ENCODE measurements at places on chromosomes 3 and 15.

DNA sequence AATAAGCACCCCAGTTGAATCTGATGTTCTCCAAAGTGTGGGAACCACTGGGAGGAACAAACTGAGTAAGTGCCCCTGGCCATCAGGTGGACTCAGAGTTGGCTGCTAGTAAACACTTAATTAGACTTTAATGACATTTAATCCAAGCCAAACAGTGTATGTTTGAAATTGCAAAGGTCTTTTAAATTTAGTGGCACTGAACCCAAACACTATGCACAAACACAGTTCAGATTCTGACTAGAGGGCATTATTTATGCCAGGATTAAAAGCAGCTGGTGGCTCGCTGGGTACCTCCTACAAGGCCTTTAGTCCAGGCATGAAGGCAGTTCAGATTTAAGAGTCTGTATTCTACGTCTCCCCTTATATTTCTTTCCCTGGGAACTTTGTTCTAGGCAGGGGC, 264.8 kb downstream of the CLSTN2 start:
- DNase-seq: no peak

GRCh38 chr3:11307830-11308432, 35.7 kb downstream of the ATG7 start:
- no peak for DNase-seq

GRCh38 chr3:70359711-70360110, 47.3 kb upstream of the MDFIC2 start:
- no peak for DNase-seq

DNA sequence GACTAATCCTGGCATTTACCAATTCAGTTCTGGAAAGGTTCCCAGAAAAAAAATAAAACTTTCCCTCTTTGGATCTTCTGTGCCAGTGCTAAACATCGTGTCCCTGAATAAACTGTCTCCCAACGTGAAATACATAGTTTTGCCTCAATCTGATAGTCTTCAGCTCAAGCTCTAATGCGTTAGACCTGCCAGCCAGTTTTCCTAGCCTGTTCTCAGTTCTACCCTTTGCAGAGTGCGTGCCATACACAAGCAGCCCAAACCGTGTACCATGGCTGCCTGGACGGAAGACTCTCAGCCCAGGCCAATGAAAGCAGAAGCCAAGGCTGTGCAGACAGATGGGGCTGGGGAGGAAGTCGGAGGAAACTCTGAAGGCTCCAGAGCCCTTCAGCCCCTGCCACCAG, 11.4 kb upstream of the OCA2 start:
- DNase-seq: no peak

GRCh38 chr15:64731805-64732151, 43.6 kb downstream of the RBPMS2 start:
- no peak for DNase-seq

DNA sequence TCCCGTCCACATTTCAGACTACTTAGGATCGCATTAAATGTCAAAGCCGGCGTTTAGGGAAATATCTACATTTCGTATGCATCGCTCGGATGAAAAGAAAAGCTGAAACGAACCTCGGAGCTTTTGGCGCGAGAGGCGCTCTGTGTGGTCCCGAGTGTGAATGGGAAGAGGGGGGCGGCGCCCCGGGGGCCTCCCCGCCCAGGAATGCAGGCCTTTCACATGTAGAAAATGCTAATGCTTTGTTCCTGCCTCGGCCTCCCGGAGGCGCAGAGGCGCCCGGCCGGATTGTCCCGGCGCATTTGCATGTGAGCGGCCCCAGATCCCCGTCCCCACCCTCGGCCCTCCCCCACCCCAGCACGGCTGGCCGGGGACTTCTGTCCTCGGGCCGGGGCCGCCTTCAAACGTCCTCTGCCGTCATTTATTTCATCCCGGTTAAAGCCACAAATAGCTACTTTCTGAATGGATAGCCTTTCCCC, 37.0 kb upstream of the TRIM71 start:
- peak; percentile 10 for DNase-seq

- DNase-seq: peak; percentile 87
Measured at GRCh38 chr3:33186524-33187367, 31.9 kb downstream of the SUSD5 start.

- no peak for DNase-seq
Measured at GRCh38 chr3:128296469-128297251, 143.4 kb downstream of the EEFSEC start.

DNA sequence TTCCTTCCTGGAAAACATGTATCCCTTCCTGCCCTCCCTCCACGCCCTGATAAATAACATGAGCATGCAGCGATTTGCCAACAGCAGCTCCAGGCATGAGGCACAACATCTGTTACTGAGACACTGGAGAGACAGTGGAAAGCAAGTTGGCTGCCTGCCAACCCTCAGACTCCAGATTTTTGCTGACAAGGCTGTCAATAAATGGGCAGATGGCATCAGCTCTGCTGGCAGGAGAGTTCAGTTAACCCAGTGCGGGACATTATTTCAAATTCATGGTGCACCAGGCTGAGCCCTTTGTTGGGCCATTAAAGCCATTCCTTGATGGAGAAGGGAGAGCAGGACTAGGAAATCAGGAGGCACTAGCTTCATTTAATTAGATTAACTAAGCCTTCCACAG, 293.3 kb downstream of the MEX3B start:
- DNase-seq: peak; percentile 5

DNA sequence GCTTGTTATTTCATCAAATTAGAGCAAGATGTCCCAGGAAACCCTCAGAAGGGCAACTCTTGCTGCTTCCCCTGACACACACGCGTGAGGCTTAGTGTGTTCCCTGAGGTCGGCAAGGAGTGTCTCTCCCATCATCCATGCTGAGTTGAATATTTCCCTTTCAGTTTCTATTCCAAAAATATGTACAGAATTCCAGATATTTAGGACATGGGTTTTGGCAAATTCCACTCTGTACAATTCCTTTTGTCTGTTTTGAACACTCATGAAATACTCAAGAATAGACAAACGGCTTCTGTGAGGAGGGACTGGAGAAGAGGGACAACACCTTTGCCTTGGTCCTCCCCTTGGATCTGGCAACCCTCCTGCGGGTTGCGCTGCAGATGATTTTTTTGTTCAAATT, 138.0 kb downstream of the DUT start:
- no peak for DNase-seq

GRCh38 chr15:99477791-99478471, 87.9 kb upstream of the MEF2A start:
- no peak for DNase-seq

DNA sequence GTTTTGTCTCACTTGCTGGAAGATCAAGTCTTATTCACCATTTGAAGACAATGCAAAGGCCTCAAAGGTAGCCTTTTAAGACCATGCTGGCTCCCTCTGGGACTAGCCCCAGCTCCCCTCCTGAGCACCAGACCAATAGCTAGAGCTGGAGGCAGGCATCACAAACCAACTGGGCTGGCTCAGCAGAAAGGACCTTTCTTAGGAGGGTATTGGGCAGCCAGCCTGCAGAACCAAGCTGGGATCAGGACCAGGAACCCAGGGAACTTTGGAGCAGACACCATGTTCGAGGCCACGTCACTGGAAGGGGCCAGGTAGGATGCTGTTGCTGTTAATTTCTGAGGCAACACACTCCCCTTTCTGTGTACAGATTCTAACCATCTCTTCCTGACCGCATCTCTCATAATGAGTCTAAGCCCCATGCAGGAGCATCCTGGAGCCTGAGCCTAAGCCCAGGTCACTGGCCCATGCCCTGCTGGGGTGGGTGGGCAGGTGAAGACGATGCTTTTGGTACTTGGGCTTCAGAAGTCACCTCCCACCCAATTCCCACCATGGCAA, 81.4 kb upstream of the KLF13 start:
- DNase-seq: no peak

DNA sequence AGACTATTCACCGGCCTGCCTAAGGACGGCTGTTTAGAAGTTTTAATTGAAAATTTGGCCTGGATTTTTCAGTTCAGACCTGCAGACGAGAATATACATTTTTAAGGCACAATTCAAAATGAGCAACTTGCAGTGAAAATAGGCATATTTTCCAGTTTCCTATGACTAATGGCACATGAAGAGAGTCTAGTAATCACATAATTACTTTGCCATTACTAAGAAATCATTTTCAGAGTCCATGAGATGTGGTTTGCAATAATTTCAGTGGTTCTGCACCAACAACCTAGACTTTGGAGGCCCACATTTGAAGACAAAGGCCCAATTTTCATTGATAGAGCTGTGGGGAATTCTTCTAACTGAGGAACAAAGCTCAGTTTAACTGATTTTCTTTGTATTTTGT, 205.3 kb downstream of the SOX2 start:
- no peak for DNase-seq

GRCh38 chr15:68298882-68299381, 21.4 kb downstream of the FEM1B start:
- DNase-seq: no peak

GRCh38 chr15:58864602-58865424, 68.7 kb downstream of the SLTM start:
- no peak for DNase-seq

GRCh38 chr3:164416491-164417222, 661.6 kb downstream of the SI start:
- peak; percentile 14 for DNase-seq

GRCh38 chr3:39125841-39126500, 18.5 kb downstream of the TTC21A start:
- DNase-seq: peak; percentile 51

GRCh38 chr3:44280631-44281030, 38.9 kb downstream of the TOPAZ1 start:
- DNase-seq: no peak

DNA sequence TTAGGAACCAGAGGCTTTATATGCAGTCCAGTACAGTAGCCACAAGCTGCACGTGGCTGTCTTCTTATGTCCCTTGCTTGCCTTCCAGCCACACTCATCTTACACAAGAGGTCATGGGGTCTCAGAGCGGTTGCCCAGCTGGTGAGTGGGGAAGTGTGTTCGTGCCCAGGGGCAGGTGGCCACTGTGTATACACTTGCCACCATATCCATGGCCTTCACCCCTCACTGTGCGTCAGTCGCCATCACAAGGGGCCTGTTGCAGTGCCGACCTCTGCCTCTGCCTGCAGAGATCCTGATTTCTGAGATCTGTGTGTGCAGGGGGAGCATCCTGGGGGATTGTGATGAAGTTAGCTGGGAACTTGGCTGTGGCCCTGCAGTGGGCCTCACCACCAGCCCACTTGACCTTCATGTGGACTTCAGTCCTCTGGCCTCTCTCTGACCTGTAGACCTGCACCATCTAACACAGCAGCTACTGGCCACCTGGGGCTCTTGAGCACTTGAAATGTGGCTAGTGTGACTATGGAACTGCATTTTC, 43.1 kb upstream of the SACM1L start:
- DNase-seq: no peak

DNA sequence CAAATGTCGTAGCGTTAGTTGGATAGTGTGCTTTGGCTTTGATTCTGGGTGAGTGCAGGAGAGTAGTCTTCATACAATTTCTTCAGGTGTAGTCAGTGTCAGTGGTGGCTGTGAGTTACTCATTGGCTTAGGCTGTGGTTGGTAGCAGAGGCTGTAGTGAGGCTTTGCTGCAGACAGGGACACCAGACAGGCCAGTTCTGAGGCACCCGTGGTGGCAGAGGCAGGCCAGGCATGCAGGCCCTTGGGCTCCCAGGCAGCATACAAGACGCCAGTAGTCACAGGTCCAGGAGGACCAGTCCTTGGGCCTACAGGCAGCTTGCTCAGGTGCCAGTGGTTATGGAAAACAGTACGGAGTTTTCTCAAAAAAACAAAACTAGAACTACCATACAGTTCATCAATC, 61.3 kb downstream of the DMXL2 start:
- no peak for DNase-seq

GRCh38 chr15:74812533-74812932, at the start of gene LMAN1L:
LMAN1L (plus strand) TSS chr15:74812835; CDS start chr15:74812855, 20 bp downstream.
- DNase-seq: no peak

DNA sequence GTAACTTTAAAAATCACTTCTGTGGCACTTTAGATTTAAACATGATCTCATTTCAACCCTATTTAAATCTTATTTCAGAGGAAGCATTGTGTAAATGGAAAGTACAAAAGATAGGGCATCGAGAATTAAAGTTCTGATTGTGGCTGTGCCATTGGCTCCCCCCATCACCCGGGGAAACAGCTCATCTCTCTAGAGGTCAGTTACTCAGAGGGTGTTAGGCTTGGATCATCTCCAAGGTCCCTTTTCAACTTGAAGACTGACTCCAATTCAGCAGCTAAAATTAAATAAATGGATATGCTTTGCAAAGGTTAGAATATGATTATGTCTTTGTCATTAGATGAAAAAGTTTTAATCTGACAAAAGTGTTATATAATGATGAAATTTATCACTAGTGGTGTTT, 20.1 kb downstream of the CADM2 start:
- DNase-seq: no peak

GRCh38 chr3:194440756-194441155, 41.7 kb upstream of the GP5 start:
- no peak for DNase-seq

- peak; percentile 30 for DNase-seq
Measured at GRCh38 chr3:176987901-176988650, 209.2 kb downstream of the TBL1XR1 start.

- no peak for DNase-seq
Measured at GRCh38 chr3:104429727-104430126, 937.0 kb upstream of the ALCAM start.

DNA sequence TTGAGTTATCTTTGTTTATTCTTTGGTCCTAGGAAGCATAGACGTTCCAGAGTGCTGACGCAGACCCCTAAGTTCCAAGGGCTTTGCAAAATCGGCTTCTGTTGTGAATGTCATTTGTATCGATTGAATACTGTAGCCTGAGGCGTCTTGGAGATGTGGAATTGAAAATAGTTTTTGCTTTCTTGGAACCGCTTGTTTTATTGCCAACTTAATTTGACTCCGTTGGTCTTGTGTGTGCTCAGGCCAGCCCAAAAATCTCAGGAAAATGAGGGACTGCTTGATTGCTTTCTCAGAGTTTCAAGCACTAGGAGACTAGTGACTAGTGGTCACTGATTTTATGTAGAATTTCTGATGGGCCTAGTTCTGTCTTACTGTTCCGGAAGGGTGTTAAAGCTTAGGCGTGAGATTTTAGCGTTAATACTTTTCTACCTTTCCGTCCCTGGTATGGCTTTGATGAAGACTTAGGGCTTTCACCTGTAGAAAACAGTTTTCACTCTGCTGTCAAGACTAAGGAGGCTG, 263 bp upstream of the UTS2B start:
- peak; percentile 66 for DNase-seq

- DNase-seq: no peak
Measured at GRCh38 chr3:40328374-40328773, 18.9 kb downstream of the EIF1B start.

- DNase-seq: peak; percentile 17
Measured at GRCh38 chr3:168061332-168061996, 34.3 kb downstream of the GOLIM4 start.

- no peak for DNase-seq
Measured at GRCh38 chr3:47613722-47614121, 35.1 kb upstream of the CSPG5 start.

- no peak for DNase-seq
Measured at GRCh38 chr3:115280506-115280905, 133.4 kb upstream of the ZBTB20 start.

GRCh38 chr3:128663151-128663550, 12.5 kb upstream of the RPN1 start:
- DNase-seq: no peak

GRCh38 chr3:185924375-185924774, 13.4 kb downstream of the TRA2B start:
- DNase-seq: no peak

- no peak for DNase-seq
Measured at GRCh38 chr3:177061369-177061768, 135.9 kb downstream of the TBL1XR1 start.

- no peak for DNase-seq
Measured at GRCh38 chr3:171979081-171979480, 60.3 kb upstream of the FNDC3B start.

GRCh38 chr3:115825046-115825445, 201.7 kb downstream of the GAP43 start:
- peak; percentile 42 for DNase-seq

- DNase-seq: no peak
Measured at GRCh38 chr3:176376531-176376930, 820.8 kb downstream of the TBL1XR1 start.

Measured in HT1080 (cell line).